ENCODE measurements at places on chromosomes 4 and X.

DNA sequence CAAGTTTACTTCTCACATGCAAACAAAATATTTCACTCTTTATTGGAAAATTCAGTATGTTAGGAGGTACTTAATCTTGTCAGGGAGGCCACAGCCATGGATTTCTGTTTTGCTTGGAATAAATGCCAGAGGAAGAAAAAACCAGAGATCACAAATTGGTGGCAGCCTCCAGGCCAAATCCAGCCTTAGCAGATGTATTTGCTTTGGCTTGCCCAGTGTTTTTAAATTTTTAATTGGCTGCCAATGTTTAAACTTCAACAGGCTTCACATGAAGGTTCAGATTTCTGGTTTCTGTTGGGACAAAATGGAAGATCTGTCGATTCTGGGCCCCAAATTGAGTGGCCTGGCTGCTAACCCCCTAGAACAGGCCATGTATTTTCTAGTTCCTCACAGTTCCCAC is 19.2 kb downstream of the YY2 start:
- DNase-seq = no peak

- DNase-seq = no peak
These were observed 904.2 kb downstream of the STPG2 start for GRCh38 chr4:97238956-97239666.

DNA sequence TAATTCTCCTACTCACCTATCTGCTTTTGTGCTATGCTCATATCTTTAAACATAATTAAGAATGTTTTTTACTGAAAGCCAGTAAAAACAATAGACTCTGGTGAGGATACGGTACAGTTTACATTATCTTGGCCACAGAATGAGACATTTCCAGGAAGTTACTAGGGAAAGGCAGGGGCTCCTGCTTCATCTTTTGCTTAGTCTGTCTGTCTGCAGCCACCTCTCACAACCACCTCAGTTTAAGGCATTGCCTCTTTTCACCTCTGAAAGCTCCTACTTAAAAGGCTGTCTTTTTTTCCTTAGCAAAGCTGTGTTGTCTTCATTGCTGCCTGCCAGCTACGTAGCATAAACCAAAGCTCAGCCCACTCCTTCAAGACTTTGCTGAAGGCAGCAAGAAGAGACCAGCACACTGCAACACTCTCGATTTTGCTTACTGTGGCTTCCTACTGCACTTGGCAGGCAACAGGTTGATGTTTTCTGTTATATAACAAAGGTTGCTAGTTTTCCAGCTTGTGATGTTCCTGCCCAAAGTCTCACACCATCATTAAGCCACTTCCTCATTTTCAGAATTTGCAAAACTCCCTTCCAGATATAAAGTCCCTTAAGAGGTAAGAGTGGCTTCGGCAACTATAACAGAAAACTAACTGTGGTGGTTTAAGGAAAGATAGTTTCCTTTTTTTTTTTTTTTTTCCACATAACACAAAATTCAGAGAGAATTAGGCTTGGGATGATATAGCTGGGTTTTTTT is 432.9 kb downstream of the GRXCR1 start:
- no peak for DNase-seq

GRCh38 chr4:1204828-1205585 is 32.6 kb upstream of the SPON2 start:
- no peak for DNase-seq

- no peak for DNase-seq
These were observed 170.1 kb upstream of the ATOH1 start for GRCh38 chr4:93658443-93658842.

- DNase-seq = no peak
These were observed 9.3 kb downstream of the SPATA4 start for GRCh38 chr4:176186067-176186466.

Measured in stimulated activated CD4-positive, alpha-beta T cell treated with anti-CD3 and anti-CD28 coated beads, Interleukin-12 subunit alpha, Interleukin-12 subunit beta, amount 100 ng/mL, for 24 hours (primary cell).